Activated CD8-positive, alpha-beta memory T cell treated with anti-CD3 and anti-CD28 coated beads, Interleukin-2, amount 50 U/mL, for 4 hours (primary cell): ENCODE measurements at places on chromosomes 16 and 17.

GRCh38 chr16:51110700-51111157, 40.3 kb downstream of the SALL1 start:
- DNase-seq = no peak

DNA sequence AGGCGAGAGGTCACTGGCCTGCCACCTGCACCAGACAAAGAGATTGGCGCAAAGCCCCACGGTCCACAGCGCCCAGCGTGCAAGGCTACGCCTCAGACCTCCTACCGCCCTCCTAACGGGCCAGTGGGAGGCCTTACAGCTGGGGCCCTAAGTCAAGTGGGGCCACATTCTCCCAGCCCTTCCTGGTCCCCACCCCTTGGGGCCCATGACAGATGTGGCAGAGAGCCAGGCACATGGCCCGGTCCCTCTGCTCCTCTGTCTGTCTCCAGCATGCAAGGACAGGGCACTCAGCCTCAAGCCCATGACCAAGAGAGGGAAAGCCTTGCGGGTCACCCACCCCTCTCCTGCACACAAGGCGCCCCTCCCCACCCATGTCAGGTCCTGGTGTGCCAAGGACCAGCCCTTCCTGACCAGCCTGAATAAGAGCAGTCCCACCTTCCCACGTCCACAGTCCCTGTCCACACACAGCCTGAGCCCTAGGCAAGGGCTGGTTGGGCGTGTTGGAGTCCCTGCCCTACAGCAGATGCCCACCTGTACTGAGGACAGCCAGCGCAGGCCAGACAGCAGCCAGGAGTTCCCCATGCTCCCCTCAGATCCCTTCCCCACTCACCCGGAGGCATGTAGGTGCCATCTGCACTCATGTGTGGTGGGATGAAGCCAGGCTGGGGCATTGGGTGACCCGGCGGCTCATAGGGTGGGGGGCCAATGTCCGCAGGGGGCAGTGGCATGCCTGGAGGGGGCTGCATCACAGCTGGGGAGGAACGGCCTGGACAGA, 25.3 kb downstream of the CDIP1 start:
- no peak for DNase-seq

DNA sequence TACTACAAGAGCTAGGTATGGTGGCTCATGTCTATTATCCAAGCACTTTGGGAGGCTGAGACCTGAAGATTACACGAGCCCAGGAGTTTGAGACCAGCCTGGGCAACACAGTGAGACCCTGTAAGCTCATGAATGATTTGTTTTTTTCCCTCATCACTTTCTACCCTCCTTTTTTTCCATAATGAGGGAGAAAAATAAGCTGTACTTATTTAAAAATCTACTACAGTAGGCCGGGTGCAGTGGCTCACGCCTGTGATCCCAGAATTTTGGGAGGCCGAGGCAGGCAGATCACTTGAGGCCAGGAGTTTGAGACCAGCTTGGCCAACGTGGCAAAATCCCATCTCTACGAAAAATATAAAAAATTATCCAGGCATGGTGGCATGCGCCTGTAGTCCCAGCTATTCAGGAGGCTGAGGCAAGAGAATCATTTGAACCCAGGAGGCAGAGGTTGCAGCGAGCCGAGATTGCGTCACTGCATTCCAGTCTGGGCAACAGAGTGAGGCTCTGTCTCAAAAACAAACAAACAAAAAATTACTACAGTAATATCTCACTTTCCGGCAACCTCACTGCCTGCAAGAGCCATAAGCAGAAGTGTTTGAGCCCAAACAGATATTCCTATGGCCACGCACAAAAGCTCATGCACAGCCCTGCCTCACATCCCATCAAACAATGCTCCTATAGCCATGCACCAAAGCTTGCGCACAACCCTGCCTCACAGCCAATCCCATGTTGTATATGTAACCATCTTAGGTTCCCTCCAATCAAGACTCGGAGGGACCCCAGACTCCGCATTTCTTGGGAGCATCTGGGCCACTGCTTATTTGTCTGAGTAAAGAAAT, 37.4 kb downstream of the TK2 start:
- DNase-seq = no peak

- no peak for DNase-seq
Observed at GRCh38 chr16:28586466-28586865, 10.4 kb downstream of the SULT1A2 start.

- DNase-seq = peak; percentile 10
Observed at GRCh38 chr16:8851761-8852403, 16.9 kb downstream of the CARHSP1 start.

DNA sequence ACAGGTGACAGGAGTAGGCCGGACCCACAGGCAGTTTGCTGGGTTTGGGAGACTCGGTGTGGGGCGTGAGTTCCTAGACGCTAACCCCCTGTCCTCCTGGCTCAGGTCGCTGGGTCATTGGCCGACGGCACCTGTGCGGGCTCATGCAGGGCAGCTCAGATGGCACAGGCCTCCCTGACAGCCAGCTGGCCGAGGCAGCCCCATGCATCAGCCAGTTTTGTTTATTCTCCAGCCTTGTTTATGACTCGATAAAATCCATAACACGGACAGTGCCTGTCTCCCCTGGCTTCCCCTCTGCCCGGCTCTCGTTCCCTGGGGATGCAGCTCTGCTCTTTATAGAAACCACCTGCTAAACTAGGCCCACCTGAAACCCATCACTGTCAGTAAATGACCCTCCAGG, 46.0 kb downstream of the SDK2 start:
- no peak for DNase-seq

GRCh38 chr17:78358538-78359320, 1.1 kb downstream of the SOCS3 start:
- DNase-seq = no peak

DNA sequence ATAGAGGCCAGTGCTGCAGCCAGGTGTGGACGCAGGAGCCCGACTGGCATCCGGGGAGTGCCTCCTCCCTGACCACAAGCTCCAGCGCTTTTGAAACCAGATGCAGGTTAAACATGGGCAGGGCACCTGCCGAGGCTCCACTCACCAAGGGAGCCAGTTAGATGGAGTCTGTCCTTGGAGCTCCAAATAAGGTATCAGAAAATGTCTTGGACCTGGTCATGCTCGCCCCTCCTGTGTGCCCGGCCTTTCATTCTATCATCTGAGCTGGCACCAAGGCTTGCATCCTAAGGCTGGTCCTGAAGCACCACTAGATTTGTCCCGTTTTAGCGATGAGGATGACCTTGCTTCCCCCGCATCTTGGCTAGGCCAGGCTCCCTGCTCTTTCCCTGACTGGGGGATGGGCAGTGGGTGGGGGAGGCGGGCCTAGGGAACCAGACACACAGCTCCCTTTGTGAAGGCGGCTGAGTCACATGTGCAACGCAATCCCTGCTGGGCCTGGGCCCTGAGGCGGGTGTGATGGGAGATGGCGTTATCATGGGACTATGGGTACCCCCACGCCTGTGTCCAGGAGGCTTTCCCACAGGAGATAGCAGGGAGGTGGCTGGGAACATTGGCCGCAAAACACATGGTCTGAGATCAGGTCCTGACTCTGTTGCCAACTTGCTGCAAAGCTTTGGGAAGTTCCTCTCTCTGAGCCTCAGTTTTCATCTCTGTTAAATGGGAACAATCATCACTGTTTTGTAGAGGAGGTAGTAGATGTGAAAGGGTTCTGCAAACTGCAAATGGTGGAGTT, 5.0 kb upstream of the ADGRG1 start:
- DNase-seq = no peak

DNA sequence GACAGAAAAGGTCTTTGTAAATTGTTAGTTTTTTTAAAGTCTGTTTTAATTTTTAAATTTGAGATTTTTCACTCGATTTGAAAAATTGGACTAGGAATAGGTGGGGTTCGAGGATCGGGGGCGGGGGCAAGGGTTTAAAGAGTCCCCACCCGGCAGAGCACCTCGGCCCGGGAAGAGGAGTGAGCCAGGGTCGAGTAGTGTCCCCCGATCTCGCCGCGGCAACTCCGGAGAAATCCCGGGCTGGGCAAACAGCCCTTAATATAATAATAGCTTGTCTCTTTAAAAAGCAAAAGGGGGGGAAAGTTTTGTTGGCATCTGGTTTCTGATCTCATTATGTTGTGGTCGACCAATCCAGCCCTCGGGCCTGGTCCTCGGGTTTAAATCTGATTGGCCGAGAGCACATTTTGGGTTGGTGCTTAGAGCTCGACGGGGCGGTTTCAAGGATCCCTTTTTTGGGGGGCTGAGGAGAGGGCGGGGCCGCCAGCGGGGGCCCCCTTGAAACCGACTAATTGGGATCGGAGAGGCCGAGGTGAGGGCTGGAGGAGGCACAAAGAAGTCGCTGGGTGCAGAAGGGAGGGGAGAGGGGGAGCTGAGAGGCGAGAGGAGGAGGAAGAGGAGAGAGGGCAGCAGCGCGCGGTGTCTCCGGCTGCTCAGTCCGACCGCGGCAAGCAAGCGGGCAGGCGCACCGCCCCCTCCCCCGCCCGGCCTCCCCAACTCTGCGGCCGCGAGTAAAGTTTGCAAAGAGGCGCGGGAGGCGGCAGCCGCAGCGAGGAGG, at the start of gene FZD2:
FZD2 (plus strand) TSS at position 653 of the 775 bp plus-strand sequence. CDS start 205 bp downstream, outside the sequence.
- peak; percentile 47 for DNase-seq

DNA sequence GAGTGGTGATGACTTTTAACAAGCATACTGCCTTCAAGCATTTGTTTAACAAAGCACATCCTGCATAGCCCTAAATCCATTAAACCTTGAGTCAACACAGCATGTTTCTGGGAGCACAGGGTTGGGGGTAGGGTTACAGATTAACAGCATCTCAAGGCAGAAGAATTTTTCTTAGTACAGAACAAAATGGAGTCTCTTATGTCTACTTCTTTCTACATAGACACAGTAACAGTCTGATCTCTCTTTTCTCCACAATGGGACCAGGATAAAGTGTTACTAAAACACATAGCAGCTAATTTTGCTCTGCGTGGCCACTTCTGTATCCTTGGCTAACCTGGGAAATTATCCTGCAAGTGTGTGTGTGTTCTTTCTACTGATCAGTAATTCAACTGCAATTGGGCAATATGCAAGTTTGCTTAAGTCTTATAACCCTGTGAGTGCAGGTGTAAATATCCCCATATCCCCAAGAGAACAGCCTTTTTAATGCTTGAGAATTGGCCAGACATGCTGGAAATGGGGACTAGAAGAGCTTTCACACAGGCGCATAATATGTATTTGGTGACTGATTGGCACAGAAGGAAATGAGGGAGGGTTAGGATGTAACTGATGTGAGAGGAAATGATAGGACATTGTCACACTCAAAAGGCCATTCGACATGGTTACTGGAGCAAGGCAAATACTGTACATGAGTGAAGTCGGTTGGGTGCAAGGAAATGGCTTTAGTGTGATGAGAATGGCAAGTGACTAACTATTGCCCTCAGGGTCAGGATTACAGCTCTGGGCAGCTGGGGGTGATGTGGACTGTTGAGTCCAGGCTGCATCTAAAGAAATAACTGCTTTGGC, 10.8 kb upstream of the ANKS4B start:
- no peak for DNase-seq

GRCh38 chr16:12341966-12342365, 365.4 kb downstream of the SNX29 start:
- no peak for DNase-seq

DNA sequence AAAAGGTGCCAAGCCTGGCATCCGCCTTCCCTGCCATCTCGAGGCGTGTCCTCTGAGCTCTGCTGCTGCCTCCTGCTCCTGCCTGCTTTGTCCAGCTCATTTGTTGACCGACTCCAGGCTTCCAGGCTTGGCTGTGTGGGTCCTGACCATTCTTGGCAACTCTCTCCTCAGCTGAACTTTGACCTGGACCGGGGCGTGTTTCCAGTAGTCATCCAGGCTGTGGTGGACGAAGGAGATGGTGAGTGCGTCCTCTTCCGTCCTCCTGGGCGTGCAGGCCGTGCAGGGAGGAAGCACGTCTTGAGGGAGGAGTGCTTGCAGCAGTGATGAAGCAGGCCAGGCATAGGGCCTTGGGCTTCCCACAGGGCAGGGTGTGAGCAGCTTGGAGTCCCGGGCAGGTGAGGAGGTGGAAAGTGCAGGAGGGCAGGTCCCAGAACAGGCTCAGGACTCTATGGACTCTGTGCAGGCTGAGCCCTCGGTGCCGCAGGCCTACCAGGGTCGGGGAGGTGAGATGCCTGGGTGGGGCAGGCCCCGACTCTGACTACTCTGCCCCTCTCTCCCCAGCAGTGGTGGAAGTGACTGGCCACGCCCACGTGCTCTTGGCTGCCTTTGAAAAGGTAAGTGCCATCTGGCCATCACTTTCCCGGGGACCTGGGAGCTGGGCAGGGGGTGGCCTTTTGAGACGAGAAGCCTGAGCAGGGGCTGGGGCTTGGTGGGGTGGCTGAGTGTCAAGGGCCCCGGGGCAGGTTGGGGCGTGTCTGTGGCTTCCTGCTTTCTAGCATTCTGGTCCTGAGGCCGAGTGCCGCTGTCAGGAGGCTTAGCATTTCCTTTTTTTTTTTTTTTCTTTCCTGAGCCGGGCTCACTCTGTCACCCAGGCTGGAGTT, 28.6 kb upstream of the NUDT16L1 start:
- peak; percentile 51 for DNase-seq

- no peak for DNase-seq
Observed at GRCh38 chr16:30434852-30435251, 5.0 kb upstream of the DCTPP1 start.

DNA sequence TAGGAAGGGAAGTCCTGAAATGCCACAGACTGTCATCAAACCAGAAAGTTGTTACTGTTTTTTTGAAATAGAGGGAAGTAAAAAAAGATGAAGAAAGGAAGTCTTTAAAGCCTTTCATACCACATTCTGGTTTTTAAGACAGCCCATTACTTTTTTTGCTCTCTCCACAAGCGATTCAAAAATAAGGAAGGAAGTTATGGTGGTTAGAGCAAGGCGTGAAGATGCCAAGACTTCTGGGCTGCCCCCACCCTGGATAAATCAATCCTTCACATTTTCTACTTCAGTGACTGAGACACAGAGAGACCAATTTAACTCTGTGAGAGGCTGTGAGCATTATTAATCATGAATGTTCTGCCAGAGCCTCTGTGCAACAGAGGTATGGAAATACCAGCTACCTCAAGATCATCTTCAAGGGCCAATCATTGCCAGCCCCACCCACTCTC, 82.3 kb upstream of the BCAR1 start:
- no peak for DNase-seq

DNA sequence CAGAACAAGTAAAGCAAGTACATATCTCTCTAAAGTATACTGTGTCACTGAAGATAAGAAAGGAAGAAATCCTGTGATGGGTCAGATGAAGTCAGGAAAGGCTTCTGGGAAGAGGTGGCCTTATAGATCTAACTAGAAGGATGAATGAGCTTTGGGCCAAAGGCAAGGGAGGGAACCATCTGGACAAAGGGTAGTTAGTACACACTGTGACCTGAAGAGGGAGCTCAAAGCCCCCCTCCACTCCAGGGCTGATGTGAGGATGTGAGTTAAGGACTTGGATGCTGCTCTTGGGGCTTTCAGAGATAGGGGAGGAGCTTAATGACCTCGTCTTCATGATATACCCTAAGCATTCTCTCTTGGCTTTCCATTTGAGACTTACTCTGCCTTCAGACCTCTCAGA, 185.3 kb upstream of the CACNG3 start:
- no peak for DNase-seq

GRCh38 chr17:82338858-82339633, 5.5 kb upstream of the SECTM1 start:
- no peak for DNase-seq

- DNase-seq = no peak
Observed at GRCh38 chr16:23532448-23532847, 22.2 kb upstream of the GGA2 start.
